CD4-positive, alpha-beta T cell treated with Interleukin-2 at 100 ng/mL for 4 hours (primary cell): ENCODE measurements at places on chromosomes 2 and 18.
A peak's percentile ranks its signal among the peaks of the same experiment; 100 is the strongest.

- no peak for DNase-seq
Observed at GRCh38 chr2:188369365-188369764, 77.7 kb downstream of the GULP1 start.

- DNase-seq, result no peak
Observed at GRCh38 chr2:52383541-52383940, 1351.6 kb upstream of the NRXN1 start.

DNA sequence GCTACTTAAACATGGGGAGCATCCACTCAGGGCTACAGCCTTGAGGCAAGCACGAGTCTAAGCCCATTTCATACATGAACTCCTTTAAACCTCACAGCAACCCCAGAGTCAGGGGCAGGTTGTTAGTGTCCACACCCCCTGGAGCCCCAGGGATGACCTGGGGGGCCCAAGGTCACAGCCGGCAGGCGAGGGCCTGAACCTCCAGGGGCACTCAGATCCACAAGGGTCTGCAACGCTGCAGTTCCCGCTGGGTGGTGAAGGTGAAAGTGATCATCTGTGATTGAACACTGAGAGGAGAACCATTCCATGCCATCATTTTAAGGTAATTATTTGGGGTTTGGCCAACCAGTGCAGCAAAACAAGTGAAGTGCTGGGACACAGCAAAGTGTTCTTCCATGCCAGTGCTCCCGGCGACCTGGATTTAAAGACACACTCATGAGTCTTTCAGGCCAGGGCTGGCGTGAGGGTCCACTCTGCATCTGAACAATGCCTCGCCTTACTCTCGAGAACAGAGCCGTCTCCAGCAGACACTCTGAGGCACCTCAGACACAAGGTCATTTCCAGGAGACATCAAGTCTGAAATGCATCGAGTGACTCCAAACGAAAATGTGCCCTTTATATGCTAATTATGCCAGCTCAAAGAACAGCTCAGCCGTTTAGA, 61.6 kb upstream of the SNTG2 start:
- no peak for DNase-seq

- DNase-seq, result no peak
Observed at GRCh38 chr2:96869281-96869821, 529 bp downstream of the SEMA4C start.

DNA sequence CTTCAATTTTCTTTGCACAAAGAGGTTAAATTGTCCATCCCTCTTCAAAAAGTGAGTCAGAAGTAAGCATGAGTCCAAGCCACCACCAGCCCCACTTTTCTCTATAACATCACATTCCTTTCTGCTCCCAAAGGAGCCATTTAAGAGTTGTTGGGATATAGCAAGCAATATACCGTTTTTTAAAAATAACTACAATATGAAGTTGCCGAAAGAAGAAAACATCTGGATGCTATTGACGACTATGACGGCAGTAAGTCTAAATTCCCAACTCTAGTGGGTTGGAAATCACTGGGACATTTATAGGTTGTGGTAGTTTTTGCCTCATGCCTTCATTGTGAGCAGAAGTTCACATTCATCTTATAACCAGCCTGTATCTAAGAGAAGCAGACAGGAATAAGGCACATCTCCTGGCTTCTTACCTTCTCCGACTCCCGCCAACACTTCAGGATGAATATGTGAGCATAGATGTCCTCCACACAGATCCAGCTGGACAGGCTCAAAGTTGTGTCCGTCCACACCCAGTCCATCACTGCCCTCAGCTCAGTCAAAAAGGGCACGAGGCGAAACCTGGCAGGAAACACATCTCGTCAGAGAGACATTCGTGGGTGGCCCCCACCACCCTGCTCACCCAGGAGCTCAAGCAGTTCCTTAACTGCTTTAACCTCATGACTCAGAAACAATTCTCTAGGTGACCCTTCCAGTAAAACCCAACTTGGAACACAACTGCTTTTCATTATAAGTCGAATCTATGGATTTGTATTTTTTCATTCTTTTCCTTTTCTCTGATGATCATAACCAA, 163.6 kb downstream of the NAPG start:
- no peak for DNase-seq

DNA sequence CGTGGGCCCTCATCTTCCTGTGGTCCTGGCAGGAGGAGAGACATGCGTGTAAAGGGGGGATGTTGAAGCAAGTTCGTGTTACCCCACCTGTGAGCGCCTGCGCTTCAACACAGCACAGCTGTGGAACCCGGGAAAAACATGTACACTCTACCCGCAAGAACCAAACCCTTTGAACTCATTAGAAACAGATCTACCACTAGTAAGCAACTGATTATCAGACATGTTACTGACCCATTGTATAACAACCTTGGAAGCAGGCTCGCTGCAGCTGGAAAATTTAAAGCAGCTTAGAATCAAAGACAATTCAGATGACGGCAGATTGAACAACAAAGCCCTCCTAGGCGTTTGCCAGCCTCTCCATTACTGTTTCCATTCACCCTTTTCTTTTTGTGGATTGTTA, 771.7 kb upstream of the SALL3 start:
- DNase-seq, result no peak

DNA sequence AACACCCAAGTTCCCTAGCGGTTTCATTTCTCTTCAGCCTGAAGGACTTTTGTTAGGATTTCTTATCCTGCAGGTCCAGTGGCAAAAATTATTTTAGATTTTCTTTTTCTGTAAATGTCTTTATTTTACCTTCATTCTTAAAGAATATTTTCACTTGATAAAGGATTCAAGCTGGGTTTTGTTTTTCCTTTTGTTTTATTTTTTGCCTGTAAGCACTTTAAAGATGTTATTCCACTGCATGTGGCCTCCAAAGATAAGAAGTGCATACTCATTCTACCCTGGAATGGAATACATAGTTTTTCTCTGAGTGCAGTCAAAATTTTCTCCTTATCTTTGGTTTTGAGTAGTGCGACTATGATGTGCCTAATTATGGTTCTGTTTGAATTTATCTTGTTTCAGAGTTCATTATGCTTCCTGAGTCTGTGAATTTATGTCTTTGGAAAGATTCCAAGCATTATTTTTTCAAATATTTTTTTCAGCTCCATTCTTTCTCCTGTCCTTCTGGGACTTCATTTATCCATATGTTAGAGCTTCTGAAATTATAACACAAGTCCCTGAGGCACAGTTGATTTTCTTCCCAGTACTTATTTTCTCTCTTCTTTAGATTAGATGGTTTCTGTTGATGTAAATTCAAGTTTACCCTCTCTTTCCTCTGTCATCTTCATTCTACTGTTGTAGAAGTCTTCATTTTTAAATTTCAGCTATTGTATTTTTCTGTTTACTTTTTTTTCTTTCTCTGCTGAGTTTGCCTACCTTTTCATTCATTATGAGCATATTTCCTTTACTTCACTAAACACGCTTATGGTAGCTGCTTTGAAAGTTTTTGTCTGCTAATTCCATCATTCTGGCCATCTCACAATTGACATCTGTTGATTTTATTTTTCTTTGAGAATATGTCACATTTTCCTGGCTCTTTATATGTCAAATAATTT, 69.6 kb downstream of the MAPRE2 start:
- no peak for DNase-seq

DNA sequence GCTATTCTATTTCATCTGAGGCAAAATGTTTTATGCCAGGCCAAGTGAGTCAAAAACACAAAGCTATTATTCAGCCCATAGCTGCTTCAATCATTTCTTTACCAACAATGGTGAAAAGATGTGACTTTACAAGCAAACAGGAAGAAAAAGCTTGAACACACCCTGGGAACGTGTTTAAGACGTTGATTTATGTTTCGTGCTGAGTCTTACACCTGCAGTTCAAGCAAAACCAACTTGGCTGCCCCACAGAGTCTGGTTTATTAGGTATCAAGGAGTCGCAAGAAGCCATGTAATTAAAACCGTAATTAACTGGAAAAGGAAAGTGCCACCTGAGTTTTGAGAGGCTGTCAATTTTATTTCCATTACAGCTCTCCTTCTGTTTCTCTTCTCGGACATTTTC, 295.5 kb downstream of the MEIS1 start:
- DNase-seq, result no peak

- no peak for DNase-seq
Observed at GRCh38 chr2:138760676-138761075, 19.5 kb downstream of the NXPH2 start.

GRCh38 chr2:129936334-129936934, 43.0 kb upstream of the RAB6C start:
- DNase-seq, result no peak

- DNase-seq, result no peak
Observed at GRCh38 chr2:70985283-70985688, 6.9 kb downstream of the ANKRD53 start.

GRCh38 chr2:47457268-47457667, 54.3 kb downstream of the MSH2 start:
- DNase-seq, result no peak

- no peak for DNase-seq
Observed at GRCh38 chr2:9908639-9909038, 42.9 kb upstream of the GRHL1 start.

DNA sequence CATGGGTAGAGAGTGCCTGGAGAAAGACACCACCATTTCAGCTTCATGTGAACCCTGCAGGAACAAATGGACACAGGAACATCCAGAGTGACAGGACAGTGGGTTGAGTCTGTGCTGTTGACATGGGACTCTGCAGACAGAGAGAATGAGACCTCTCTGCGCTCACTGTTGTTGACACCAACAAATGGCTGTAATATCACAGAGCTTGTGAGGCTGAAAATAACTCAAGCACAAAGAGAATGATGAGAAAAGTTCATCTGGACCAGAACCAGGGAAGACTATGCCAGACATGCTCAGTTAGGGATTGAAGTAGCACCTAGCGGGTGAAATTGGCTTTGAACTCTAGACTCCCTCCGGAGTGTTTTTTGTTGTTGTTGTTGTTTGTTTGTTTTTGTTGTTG, 37.0 kb upstream of the YWHAQ start:
- no peak for DNase-seq

DNA sequence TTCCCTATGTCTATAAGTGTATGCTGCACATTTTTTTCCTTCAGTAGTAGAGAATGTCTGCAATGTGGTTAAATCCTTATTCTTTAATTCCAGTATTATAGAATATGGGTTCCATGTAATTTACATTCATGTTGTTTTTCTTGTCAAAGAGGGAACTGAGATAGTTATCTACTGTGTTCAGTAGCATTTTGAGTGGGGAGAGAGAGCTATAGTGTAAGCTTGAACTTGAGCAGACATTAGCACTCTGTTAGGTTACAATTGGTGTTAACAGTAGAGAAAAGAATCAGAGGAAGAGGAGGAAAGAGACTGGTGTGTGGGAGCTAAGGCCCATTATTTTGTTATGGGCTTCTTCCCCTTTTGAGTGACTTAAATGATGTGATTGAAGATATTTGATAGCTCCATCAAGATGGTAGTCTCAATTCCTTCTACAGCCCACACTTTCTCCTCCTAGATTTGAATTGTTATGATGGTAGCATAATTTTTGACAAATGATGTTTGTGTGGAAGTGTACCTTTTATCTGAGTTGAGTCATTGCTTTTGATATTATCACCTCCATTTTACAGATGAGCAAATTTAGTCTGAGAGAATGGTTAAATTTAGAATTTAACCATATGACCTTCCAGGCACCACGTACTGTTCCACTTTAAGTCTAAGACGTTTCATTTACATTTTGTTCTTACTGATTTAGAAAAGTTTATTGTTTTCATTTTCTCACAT, 71.3 kb downstream of the FMNL2 start:
- DNase-seq, result no peak

DNA sequence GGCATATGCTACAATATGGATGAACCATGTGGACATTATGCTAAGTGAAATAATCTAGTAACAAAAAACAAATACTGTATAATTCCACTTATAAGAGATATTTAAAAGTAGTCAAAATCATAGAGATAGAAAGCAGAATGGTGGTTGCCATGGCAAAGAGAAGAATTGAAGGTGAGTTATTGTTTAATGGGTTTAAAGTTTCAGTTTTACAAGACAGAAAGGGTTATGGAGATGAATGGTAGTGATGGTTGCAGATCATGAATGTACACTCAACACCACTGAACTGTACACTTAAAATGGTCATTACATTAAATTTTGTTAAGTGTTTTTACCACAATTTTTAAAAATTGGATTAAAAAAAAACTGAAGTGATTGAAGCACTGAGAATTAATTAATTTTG, 298.2 kb upstream of the ZC3H15 start:
- no peak for DNase-seq

DNA sequence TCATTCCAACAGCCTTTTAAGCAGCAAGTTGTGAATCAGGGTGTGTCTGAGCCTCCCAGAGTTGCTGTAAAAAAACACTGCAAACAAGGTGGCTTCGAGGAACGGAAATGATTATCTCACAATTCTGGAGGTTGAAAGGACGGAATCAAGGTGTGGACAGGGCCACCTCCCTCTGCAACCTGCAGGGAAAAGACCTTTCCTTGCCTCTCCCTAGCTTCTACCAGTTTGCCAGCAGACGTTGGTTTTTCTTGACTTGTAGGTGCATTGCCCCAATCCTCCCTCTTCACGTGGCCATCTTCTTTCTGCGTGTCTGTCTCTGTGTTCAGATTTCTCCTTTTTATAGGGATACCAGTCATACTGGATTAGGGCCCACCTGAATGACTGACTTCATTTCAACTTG, 24.8 kb upstream of the TMEM131 start:
- no peak for DNase-seq

DNA sequence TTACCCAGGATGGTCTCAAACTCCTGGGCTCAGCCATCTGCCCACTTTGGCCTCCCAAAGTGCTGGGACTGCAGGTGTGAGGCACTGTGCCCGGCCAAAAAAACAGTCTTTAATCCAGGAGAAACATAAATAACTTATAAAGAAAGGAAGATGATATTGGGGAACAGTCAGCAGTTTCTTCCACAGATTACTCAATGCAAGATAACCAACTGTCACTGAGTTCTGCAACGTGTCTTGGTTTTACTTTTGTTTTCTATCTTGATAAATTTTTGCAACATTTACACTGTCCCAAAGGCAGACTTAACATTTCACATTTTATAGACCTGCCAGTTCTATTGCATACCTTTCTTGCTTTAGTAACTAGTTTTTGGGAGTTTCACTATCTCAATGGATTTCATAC, 71.1 kb downstream of the ANKRD44 start:
- peak; percentile 31 for DNase-seq

DNA sequence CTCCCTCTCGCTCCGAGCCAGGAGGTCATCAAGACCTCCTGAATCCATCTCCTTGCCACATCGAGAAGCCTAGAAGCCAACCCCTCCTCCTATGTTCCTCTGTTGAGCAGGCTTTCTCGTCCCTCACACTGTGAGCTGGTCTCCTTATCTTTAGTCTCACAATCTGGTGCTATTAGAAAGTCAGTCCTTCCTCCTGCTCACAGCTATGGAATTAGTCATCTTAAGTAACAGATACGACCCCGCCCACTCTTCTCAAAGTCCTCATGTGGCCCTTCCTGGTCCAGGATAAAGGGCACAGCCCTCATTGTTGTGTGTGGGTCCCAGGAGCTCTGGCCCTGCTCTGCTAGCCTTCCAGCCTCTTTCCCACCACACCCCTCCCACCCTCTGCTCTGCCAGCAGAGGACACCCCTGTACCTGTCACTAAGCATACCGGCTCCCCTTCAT, 41.4 kb upstream of the TRIB2 start:
- DNase-seq, result no peak

DNA sequence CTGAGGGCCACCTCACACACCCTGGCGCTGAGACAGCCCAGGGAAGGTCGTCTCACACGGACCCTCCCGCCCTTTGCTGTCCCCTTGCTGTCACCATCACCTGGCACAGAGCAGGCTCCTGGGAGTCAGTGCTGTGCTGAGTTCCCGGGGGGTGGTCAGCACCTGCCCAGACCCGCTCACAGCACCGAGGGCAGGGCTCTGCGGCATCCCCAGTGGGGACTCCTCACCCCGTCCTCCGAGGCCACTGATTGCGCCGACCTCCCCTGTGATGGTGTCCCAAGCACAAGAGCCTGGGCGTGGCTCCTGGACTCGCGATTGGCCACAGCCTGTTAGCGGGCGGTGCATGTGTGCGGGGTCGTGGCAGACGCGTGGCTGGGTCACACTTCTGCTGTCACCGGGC, 65.9 kb downstream of the NFATC1 start:
- DNase-seq, result no peak
